Spleen (tissue), 13 donors: ENCODE measurements at places on chromosomes 16 and 17.
A peak's percentile ranks its signal among the peaks of the same experiment; 100 is the strongest.

GRCh38 chr17:8332688-8333087, 7.0 kb upstream of the ODF4 start:
- DNase-seq, result no peak

- no peak for DNase-seq
These were observed 31.5 kb downstream of the KCNJ16 start for GRCh38 chr17:70106551-70106950.

DNA sequence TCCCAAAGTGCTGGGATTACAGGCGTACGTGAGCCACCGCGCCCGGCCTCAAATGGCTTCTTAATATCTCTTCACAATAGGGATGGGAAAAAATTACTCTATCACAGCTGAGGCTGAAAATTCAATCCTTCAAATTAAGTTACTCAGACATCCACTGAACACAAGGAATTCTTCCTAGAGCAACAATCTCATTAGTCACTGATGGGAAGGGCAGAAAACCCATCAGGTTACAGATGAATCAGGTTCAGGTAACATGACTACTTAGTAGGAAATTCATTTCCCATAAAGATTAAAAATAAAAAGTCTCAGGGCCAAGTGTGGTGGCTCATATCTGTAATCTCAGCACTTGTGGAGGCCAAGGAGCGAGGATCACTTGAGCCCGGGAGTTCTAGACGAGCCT, 42.5 kb upstream of the ABR start:
- no peak for DNase-seq

DNA sequence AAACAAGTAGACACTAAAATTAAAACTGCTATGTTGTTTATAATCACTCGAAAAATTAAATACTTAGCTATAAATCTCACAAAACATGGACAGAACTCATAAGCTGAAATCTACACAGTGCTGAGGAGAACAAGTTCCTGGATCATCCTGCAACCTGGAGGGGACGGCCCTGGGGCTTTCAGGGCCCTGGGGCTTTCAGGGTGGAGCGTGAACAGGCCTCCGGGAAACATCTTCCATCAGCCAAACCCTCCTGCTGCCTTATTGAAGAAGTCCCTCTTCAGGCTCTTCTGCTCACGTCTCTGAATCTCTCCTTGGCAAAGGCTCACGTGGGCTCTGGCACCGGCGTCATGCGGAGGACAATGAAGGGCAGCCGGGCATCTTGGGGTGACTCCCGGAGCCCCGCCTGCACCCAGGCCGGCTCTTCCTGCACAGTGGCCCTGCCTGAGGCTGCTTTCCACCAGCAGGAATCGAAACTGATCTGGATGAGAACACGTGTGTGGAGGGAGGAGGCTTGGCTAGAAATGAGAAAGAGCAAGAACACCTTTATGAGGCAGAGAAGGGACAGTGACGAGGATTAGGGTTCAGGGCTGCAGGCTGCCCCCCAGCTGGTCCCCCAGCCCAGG, 127.3 kb downstream of the CDRT15L2 start:
- DNase-seq, result no peak

- no peak for DNase-seq
These were observed 10.4 kb downstream of the NHERF1 start for GRCh38 chr17:74758848-74759168.

- no peak for DNase-seq
These were observed 102.4 kb downstream of the ENGASE start for GRCh38 chr17:79176792-79177601.

DNA sequence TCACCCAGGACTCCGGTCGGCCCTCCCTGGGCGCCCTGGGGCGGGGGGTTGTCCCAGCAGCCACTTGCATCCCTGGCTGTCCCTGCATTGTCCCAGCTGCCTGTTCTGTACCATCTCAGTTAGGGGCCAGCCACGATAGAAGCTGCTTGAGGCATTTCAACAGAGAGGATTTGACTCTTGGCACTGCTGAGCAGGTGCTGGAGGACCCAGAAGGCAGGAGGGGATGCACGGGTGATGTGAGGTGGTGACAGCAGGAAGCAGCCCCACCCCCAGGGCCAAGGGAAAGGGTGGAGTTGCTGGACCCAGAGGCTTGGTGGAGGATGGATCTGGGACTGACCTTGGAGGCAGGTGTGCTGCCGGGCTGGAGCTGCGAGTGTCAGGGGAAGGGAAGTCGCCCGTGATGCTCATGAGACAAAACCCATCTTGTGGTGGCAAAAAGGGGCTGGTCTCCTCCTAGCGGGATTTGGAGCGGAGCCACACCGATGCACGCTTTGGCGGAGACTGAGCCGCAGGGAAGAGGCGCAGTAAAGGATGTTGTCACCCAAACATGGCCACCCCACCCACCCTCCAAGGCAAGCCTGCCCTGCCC, 188.0 kb upstream of the GSE1 start:
- DNase-seq, result peak; percentile 48
